ENCODE measurements at places on chromosomes 6 and 20.
A peak's percentile ranks its signal among the peaks of the same experiment; 100 is the strongest.

- no peak for DNase-seq
These were observed 139.9 kb upstream of the PMEPA1 start for GRCh38 chr20:57849521-57850215.

- DNase-seq = no peak
These were observed 502.9 kb downstream of the HAO1 start for GRCh38 chr20:7437311-7437710.

DNA sequence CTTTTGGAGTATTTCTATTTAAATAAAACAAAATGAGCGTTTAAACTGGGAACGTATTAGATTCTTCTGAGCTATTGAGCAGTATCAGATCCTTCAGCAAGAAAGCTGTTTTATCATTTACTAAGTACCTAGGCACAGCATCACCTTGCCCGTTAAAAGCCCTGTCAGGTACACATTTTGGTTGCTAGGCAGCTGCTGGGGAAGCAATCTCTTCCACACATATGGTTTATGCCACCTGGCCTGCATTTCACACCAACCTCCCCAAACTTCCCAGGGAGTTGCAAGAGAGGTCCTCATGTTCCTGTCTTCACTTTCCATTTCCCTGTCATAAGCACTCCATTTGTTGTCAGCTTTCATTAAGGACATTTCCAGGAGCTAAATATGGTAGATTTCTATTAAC, 400.1 kb downstream of the PLCB1 start:
- no peak for DNase-seq

- DNase-seq = no peak
These were observed 17.6 kb downstream of the HDAC2 start for GRCh38 chr6:113953346-113953745.

- DNase-seq = no peak
These were observed 55.0 kb downstream of the FILIP1 start for GRCh38 chr6:75438442-75439116.

- DNase-seq = no peak
These were observed 62.0 kb upstream of the HFE start for GRCh38 chr6:26025047-26025893.

DNA sequence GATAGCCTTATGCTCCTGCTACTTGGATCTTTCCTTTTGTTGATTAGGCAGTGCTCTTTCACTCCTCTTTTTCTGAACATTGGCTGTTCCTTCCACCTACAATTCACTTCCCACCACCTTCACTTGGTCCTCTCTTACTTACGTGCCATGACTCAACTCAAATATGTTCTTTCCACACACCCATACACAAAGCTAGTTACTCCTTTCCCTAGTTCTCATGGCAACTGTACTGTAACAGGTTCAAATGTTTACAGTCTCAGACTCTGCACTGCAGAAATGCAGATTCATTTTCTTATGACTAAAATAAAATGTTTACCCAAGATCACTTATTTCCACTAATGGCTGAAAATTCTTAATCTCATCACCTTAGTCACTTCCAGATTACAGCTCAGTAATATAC, 174.0 kb upstream of the TSHZ2 start:
- DNase-seq = no peak

- peak; percentile 46 for DNase-seq
These were observed 32.7 kb downstream of the PLN start for GRCh38 chr6:118580585-118581419.

DNA sequence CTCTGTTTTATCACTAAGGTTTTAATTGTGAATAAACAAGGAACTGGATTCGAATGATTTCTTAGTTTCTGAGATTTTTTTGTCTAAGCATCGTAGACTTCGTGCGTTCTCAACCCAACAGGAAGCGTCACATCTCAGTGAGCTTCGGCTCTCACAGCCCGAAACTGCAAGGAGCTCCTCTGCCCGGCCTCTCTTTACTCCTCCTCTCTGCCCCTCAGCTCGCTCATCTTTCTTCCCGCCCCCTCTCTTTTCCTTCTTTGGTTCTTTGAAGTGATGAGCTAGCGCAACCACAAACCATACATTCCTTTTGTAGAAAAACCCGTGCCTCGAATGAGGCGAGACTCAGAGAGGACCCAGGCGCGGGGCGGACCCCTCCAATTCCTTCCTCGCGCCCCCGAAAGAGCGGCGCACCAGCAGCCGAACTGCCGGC, 480 bp upstream of the NT5E start:
- no peak for DNase-seq

DNA sequence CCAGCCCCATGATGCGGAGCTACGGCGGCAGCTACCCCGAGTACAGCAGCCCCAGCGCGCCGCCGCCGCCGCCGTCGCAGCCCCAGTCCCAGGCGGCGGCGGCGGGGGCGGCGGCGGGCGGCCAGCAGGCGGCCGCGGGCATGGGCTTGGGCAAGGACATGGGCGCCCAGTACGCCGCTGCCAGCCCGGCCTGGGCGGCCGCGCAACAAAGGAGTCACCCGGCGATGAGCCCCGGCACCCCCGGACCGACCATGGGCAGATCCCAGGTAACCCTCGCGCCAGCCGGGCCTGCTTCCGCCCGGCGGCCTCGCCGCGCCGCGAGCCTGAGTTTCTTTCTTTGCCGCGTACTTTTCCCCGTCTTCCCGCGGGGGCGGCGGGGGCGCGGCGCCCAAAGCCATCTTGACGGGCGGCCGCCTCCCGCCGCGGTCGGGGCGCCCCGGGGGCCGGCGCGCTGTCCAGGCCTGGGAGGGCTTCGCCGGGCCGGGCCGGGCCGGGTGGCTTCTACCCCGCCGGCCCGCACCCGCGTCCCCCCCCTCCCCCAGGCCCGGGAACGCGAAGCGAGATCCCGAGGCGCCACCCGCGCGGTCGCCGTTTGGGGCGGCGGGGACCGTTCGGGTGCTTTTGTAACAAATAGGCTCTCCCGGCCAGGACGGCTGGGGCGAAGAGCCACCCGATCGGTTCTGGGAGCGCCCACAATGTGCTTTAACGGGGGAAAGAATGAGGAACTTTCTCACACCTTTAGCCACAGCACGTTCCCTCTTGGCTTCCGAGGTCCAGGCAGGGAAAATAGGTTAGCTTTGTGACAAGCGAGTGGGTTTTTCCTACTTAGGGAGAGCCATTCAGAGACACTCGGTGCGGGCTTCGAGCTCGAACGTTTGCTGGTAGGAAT, 2.3 kb downstream of the ARID1B start:
- DNase-seq = peak; percentile 45

- peak; percentile 100 for DNase-seq
These were observed 1.3 kb upstream of the PTK6 start for GRCh38 chr20:63538204-63539091.

GRCh38 chr6:84601366-84601765, 163.0 kb downstream of the TBX18 start:
- no peak for DNase-seq

Data from HuH-7 (cell line).